ENCODE measurements at places on chromosomes 11 and 22.
A peak's percentile ranks its signal among the peaks of the same experiment; 100 is the strongest.

DNA sequence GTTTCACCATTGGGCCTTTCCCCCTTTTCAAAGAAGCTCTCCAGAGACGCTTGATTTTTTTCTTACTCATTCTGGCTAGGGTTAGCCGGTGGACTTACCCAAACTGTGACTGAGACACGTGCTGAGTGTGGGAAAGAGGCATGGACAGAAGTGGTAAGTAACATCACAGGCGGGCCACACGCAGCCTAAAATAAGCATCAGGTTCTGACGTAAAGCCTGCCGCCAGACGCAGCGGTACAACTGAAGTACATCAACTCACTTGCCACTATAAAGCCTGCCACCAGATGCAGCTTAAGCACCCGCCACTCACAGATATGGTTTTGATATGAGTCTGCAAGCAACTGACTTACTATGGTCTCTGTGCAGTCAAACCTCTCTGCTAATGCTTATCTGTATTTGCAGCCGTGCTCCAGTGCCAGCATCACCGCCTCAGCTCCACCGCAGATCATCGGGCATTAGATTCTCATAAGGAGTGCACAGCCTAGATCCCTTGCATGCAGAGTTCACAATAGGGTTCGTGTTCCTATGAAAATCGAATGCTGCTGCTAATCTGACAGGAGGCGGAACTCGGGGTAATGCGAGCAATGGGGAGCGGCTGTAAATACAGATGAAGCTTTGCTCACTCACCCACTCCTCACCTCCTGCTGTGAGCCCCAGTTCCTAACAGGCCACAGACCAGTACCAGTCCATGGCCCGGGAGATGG lies 58.8 kb downstream of the PHF21B start:
- no peak for DNase-seq

GRCh38 chr11:58805065-58805464 lies 39.4 kb downstream of the GLYATL2 start:
- DNase-seq = no peak

DNA sequence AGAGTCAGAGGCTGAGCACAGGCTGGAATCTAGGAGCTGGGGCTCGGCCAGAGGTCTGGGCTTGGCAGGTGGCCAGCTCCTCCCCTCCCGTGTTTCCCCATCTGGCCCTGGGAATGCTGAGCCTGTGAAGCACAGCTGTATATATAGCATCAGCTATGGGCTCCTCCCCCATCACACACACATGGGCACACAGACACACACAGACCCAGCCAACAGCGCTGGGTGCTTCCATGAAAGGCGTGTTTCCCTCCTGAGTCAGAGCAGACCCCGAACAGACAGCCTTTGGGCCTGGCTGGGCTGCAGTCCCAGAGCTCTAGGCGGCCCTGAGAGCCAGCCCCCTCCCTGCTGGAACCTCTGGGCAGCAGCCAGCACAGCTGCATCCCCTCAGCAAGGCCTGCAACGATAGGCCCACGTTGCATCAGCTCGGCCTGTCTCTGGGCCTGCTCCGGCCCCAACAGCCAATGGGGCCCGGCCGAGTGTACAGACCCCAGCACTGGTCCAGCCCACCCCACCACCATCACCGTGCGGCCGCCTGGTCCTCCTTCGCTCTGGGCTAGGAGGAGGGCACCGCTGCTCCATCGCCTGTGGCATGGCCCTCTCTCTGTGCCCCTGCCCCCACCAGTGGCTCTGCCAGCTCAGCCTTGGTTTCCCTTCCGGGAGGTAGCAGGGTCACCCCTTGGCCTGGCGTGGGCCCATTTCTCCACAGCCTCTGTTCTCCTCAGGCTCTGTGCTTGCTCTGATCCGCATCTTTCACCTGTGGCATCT lies 7.6 kb upstream of the SERPINH1 start:
- no peak for DNase-seq

DNA sequence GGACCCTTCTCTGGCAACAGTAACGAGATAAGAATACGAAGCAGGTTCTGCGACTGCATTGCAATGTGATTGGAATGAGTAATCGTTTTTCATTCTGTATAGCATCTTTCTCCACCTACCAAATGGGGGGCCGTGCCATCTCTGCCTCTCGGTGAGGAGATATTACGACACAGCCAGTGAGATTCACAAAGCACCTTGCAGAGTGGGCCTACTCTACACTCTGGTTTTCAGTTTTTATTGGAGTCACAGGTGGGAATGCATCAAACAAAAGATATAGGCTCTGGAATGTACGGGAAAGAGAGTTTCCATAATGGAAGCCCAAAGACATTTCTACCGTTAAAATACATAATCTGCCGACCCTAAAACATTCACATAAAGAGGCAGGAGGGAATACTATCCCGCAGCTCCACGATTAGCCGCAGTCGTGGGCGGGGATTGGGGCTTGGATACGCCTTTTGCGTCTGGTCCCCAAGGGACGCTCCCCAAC lies 423 bp upstream of the RTN3 start:
- DNase-seq = no peak

- DNase-seq = no peak
These were observed 81.9 kb downstream of the PRR5L start for GRCh38 chr11:36377759-36378564.

DNA sequence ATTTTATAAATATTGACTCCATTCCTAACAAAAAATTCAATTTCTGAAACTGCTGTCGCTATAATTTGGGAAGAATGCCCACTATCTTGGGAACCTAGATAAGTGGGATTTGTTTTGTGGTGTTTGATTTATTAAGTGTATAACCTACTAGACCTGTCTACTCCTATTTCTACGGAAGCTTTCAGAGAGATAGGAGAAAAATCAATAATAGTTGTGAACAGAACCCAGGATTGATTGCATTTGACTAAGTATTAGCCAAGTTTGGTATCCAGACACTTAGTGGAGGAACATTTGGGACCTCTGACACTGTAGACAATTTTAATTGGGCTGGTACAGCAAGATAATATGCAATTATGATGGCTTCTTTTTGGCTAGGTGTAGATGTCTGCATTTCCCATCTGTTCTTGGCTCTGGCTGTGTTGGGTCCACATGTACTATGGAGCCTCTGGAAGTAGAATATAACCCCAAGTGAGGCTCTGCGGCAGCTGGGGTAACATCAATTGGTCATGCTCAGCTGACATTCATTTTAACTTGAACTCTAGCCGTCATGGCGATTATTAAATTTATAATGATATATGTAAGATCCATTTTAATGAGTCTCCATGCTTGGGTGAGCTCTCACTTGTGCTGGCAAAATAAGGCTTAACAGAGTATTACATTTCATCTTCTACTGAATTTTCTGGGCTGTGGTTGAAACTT lies 111.5 kb upstream of the E2F8 start:
- no peak for DNase-seq

GRCh38 chr11:45675646-45676045 lies 10.2 kb upstream of the CHST1 start:
- no peak for DNase-seq

DNA sequence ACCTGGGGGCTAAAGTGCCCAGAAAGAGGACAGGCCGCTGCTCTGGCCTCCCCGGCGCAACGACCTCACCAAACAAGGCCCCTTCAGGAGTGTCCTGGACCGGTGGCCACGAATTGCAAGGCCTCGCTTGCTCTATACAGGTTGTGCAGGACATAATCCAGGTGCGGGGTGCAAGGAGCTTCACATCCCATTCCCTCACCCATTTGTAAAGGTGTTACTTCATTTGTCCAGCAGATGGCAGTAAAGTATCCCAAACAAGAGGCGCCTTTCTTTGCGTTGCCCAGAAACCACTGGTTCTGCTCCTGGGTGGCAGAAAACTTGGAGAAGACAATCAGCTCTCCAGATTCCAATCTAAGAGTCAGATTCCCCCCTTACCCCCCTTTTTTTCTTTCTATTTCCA lies 35.9 kb upstream of the PRDM11 start:
- peak; percentile 60 for DNase-seq

- no peak for DNase-seq
These were observed 19.4 kb upstream of the ACCSL start for GRCh38 chr11:44028401-44028800.

- DNase-seq = no peak
These were observed 6.9 kb downstream of the AQP11 start for GRCh38 chr11:77596626-77597025.

DNA sequence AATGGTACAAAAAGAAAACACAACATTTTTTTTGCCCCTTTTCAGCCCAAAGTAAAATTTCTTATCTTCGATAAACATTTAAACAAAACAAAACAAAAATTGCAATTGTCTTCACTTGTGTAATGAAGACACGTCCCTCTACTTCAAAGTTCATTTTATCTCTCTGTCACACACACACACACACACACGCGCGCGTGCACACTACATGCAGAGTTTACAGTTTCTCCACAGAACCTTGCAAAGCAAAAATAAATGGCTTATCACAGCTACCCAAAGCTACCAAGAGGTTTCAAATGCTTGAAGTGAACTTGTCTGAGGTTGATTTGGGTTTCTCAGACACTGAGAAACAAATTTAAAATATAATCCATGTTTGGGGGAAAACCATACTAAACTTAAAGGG lies 72.3 kb downstream of the ETS1 start:
- DNase-seq = no peak
